ENCODE measurements at places on chromosomes 7 and 10.
A peak's percentile ranks its signal among the peaks of the same experiment; 100 is the strongest.

DNA sequence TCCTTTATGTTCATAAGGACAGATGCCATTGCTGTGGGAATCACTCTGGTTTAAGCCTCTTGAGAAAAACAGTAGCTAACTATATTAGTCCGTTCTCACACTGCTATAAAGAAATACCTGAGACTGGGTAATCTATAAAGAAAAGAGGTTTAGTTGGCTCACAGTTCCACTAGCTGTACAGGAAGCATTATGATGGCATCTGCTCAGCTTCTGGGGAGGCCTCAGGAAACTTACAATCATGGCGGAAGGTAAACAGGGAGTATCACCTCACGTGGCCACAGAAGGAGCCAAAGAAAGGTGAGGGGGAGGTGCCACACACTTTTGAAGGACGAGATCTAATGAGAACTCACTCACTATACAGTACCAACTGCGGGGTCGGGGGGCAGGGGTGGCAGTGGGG lies 2.9 kb upstream of the CAV2 start:
- DNase-seq = no peak

GRCh38 chr7:17234398-17235031 lies 63.9 kb upstream of the AHR start:
- DNase-seq = no peak

DNA sequence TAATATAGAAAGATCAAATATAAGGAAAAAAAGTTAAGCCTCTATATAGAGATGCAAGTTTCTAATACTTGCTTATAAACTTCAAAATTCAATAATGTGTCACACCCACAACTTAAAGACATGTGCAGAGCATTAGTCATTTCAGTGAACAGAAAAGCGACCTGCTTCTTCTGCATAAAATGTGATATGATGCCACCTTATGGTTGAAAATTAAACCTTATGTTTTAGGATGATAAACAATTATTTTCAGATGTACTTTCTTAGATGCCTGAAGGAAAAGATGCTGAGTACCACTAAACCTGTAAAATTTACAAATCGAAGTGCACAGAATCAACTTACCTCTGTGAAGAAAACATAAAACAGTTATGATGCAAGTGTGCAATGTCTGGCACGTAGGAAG lies 96.0 kb downstream of the MTERF1 start:
- no peak for DNase-seq

DNA sequence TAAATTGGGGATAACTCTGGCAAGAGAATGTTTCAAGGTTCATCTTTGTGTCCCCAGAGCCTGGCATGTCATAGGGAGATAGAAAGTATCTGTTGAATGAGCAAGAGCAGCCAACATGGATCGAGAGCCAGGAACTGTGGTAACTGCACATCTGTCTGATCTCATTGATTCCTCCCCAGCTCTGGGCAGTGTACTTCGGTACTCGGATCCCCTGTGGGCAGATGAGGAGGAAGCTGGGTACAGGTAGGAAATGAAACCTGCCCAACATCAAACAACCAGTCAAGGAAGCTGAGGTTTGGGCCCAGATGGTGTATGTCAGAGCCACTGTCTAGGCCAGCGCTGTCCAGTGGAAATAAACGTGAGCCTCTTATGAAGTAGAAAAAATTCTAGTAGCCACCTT lies 76.4 kb downstream of the GRK5 start:
- no peak for DNase-seq

GRCh38 chr7:91325726-91326125 lies 61.5 kb downstream of the FZD1 start:
- no peak for DNase-seq

- peak; percentile 88 for DNase-seq
Observed at GRCh38 chr10:5666008-5666840, at the start of gene ASB13. ASB13 (minus strand) TSS chr10:5666595; CDS start chr10:5666551, 44 bp downstream.

GRCh38 chr7:131170440-131171271 lies 157.0 kb upstream of the MKLN1 start:
- DNase-seq = no peak

All from heart left ventricle (tissue), 16 donors.